ENCODE measurements at places on chromosomes 7 and 10. TPM values are rescaled to one million over a fixed set of nuclear protein-coding genes. Genes with fewer than 3 reads are reported as not detected.

The SLC18A3 gene
- not detected for total RNA-seq

DNA sequence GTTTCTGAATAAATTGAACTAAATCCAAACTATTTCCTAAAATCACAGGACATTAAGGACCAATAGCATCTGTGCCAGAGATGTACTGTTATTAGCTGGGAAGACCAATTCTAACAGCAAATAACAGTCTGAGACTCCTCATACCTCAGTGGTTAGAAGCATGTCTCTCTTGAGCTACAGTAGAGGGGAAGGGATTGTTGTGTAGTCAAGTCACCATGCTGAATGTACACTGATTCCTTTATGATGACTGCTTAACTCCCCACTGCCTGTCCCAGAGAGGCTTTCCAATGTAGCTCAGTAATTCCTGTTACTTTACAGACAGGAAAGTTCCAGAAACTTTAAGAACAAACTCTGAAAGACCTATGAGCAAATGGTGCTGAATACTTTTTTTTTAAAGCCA, 13.9 kb downstream of the MEST start:
- no peak for DNase-seq

DNA sequence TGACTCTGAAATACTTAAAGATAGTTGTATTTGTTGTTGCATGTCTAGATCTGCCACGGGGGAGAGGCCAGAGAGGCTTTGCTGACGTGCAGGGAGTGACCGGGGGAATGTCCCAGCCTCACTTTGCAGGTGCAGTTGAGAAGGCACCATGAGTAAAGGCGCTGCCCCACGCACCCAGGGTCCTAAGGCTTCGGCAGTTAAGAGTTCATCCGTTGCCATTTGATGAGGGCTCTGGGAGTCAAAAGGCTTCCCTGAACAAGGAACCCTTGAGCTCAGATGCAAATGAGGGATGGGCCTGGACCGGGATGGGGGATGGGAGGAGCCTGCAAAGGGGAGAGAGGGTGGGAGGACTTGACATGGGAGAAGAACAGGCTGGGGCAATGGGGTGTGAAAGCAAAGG, 20.4 kb downstream of the PPP2R2D start:
- no peak for DNase-seq

- DNase-seq, result peak; percentile 63
Measured at GRCh38 chr10:24331457-24331856, 122.5 kb downstream of the KIAA1217 start.

DNA sequence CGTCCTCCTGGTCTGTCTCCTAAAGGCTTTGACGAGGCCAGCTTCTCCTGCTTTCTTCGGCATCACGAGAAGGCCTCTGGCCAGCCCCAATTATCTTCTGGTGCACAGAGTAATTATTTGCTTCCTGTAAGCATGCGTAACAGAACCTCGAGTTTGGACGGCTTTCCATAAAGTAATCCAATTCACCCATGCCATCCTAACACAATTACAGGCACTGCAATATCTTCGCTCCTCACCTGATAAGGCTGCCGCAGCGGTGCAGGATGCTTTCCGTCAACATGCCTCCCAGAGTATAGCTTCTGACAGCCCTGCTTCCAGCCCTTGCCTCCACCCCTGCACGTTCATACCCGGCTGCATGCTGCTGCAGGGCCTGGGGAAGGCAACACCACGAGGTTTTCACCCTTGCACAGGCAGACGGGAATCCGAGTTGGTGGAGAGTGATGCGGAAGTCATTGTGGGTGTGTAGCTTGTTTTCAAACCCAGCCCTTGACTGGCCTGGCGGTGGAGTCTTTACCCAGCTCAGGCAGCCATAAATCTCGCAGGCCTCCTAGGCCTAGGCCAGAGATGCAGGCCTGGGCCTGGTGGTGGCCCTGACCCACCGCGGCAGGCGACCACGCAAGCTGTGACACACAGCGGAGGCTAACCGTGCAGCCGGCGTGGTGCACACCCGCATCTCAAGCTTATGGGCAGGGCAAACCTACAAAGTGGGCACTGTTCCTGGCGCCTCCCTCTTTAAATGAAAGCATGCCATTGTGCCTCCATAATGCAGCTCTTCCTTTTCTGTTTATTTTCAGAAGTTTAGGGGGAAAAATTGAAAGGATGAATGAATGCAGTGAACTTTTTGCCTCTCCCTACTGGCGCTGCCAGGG, 12.7 kb downstream of the EBF3 start:
- DNase-seq, result peak; percentile 48

DNA sequence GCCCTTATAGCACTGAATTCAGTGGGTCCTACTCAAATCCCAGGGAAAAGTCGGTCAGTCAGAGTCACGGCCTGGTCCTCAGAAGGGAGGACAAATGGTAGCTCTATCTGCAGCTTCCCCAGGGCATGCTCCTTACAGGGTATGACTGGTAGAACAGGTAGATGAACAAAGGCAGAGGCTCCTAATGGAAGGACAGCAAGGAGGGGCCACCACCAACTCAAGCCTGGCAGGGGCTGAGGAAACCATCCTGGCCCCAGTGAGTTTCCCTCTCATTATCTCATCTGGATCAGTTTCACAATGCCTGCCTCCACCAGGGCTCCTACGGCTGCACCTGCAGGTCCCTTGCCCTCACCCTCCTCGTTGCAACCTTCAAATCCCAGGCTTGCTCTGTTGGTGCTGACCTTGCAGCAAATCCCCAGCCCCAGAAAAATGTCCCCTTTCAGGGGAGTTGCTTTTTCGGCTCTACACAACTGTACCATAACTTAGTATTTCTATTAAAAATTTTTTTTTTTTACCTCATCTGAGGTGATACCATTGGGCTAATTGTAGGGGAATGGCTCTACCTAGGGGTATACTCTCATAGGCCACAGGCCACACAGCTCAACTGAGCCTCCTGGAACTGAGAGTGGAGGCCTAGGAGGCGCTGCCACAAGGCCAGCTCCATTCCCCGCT, 2.4 kb upstream of the MYO1G start:
- DNase-seq, result no peak

DNA sequence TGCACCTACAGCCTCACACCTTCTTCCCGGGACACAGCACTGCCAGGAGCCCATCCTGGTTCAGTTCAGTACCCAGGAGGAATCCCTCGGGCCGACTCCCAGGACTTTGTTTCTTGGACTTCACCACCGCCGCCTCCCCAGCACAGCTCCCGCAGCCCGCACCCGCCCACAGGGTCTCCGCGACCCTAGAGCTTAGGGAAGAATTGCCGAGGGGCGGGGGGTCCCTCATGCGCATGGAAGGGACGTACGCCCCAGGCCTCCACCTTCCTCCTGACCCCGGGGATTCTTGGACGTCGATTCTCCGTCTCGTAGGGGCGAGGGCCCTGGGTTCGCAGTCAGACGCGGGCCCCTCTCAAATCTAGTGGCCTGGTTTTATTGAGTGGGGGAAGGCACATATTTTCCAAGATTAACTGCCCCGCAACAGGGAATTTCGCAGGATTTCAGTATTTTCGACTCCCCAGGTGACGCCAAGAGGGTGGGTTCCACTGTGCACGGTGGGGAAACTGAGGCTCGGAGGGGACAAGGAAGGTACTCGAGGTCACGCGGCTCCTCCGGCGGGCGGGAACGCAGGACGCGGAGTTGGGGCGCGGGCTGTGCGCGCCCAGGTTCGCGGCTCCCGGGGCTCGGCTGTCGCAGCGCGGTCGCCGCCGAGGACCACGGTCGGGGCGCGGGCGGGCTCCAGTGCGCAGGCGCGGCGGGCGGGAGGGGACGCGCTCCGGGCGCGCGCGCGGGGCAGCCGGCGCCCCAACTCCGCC, at the start of gene ADCY1:
ADCY1 (plus strand) TSS at position 708 of the 755 bp plus-strand sequence. CDS start 176 bp downstream, outside the sequence.
- DNase-seq, result no peak

DNA sequence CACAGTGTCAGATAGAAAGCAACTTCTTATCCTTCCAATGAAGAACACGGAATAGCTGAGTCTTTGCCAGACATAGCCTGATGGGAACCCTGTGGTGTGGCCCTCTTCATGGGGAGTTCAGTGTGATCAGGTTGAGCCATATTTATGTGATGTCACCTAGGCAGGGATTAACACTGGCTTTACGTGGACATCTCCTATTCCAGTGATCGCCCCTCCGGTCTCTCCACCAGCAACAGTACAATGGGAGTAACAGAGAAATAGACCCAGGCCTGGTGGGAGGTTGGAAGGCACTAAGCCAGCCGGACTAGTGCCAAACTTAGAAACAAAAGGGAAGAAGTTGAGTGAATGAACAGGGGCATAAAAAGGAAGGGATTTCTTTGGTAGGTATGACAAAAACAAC, 358.1 kb downstream of the PRPF18 start:
- DNase-seq, result peak; percentile 44

DNA sequence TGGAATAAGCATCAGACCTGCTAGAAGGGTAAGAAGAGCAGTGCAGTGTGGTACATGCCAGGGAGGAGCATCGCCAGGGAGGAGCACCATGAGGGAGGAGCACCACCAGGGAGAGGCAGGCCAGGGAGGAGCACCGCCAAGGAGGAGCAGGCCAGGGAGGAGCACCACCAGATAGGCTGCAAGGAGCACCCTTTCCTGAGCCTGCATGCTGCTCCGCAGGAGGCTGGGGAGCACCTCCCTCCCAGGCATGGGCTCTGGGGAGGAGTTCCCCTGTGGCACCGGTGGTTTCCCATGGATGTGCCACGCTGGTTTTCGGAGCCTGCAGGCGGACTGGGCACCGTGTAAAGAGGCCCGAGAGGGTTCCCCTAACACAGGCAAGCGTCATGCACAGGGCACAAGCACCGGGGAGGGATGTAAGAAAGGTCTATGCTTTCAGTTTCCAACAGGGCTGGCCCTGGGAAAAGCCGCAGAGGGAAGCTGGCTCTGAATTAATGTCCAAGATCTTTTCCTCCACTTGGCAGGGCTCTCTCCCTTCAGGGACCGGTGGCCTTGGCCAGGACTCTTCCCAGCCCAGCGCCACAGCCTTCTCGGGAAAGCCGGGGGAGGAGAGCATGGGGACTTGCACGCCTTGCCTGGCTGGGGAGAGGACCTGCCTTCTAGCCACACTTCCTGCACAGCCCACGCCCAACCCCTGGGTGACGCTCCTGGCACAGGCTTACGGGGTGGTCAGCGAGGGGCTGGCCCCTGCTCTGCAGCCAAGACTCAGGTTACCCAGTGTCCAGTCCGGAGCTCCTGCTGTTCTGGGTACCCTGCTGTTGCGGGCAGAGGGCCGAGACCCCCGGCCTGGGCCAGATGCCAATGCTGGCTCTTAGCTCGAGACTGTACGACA, 11.5 kb upstream of the GPER1 start:
- no peak for DNase-seq

GRCh38 chr10:43688348-43688892, 39.7 kb upstream of the ZNF32 start:
- no peak for DNase-seq

- DNase-seq, result no peak
Measured at GRCh38 chr7:32762925-32763293, 128.7 kb downstream of the KBTBD2 start.

Data from dermis blood vessel endothelial cell (primary cell).